ENCODE measurements at places on chromosomes 4 and X. TPM values are rescaled to one million over a fixed set of nuclear protein-coding genes. Genes with fewer than 3 reads are reported as not detected.

- DNase-seq: no peak
Measured at GRCh38 chr4:57220172-57220571, 110.0 kb upstream of the IGFBP7 start.

IL21 gene
- total RNA-seq: not detected

DNA sequence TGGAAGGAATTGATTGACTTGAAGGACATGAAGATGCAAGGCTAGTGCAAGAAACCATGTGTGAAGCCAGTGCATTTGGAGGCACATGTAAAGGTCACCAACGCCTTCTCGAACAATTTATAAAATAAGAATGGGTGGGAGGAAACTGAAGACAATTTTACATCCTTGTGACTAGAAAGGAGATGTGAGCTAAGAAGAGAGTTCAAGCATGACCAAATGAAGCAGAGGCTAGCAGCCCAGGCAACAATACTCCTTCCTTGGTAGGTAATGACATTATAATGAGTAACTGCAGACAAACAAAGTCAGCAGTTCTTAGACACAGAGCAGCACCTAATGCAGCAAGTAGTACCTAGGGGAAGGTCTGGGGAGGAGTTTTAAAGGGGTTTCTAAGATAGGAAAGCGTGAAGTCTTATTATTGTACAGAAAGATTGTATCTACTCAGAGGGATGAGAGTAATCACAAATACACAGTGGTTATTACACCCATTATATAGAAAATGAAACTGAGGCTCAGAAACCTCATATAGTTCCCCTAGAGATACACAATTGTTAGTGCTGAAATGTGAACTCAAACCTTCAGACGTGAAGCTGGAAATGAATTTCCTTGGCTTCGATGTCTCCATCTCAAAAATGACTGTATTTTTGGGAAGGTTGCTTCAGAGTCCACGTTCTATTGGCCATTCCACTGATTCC is 56.1 kb downstream of the ATXN3L start:
- DNase-seq: no peak

DNA sequence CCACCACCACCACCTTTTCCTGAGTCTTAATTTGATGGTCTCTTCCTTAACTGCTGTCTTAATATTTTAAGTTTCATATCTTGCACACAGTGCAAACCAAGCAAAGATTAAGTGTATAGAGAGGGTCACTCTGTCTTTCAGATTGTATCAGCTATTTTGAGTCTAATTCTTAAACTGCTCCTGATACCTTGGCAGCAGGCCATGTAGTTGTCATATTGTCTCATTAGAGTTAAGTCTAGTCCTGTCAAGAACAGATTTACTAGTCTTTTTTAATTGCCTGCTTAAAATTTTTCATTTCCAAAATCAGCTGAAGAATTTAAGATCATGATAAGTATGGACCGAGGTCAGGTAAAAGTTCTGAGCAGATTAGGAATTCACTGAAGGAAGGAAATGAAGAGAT is 51.5 kb downstream of the FHIP1A start:
- no peak for DNase-seq

- no peak for DNase-seq
Measured at GRCh38 chrX:145844886-145845285, 27.3 kb downstream of the SLITRK2 start.

GRCh38 chrX:57596109-57596508 is 4.3 kb downstream of the ZXDB start:
- DNase-seq: no peak

DNA sequence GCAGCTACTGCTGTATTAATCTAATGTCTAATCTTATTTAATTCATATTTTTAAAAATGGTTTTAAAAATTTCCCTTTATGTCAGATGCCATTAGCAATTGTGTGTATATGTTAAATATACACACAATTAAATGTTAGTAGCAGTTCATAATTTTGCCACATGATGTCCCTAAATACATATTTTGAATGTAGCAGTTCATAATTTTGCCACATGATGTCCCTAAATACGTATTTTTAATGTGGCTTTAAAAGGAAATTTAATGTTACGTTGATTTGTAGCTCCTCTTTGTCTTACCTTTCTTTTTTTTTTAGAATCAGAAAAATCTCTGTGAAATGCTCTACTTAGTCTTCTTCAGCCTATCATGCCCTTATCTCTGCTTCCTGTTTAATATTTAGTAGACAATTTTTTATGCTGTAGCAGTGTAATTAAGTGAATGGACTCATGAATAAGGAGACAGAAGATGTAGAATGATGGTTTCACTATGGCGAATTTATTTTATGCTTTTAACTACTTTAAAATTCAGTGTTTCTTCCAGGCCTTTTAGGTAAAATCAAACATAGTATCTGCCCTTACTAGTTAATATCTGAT is 26.1 kb downstream of the RBM46 start:
- DNase-seq: no peak

- no peak for DNase-seq
Measured at GRCh38 chrX:41718481-41719235, 5.3 kb upstream of the GPR82 start.

GRCh38 chr4:144507311-144508101 is 138.4 kb upstream of the HHIP start:
- DNase-seq: no peak

DNA sequence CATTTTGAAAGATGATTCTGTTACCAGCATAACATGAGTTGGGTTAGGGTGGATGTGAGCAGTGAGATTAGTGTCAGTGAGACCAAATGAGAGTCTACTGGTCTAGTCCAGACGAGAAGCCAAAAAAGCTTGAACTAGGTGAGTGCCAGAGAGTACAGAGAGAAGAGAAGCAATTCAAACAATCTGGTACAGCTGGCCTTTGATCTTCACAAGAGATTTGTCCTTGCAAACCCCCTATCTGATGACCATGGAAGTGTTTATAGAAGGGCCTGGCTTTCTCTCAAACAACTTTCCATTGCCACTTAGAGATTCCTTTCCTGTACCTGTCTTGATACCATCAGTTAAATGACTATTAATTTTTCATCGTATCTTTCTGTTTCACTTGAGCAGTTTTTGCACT is 128.5 kb downstream of the PPA2 start:
- DNase-seq: no peak

GRCh38 chr4:65738134-65738533 is 67.8 kb upstream of the EPHA5 start:
- DNase-seq: no peak

COX7B2 gene
- not detected for total RNA-seq

KLHL13 gene
- 10.9 TPM for total RNA-seq

DNA sequence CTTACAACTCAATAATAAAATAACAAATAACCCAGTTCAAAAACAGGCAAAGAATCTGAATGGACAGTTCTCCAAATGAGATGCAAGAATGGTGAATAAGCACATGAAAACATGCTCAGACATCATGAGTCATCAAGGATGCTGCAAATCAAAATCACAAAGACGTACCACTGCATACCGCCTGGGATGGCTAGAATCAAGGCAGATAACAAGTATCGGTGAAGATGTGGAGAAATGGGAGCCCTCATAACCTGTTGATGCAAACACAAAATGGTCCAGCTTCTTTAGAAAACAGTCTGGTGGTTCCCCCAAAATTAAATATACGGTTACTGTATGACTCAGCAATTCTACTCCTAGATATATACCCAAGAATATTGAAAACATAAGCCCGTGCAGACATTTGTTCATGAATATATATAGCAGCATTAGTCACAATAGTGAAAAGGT is 32.5 kb downstream of the AKAP4 start:
- no peak for DNase-seq

- DNase-seq: peak; percentile 68
Measured at GRCh38 chr4:673349-674091, 556 bp downstream of the ATP5ME start.

DNA sequence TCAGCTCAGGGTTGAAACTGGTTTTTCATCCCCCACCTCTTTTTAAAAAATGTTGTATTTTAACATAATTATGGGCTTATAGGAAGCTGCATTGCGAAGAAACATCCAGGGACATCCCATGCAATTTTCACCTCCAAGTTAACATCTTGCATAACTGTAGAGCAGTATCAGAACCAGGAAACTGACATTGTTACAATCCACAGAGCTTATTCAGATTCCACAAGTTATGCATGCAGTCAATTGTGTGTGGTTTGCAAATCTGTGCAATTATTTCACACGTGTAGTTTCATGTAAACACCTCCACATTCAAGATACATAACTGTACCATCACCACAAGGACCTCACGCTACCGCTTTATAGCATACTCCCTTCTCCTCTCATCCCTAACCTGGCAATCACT is 97.5 kb upstream of the GATB start:
- DNase-seq: no peak

GRCh38 chr4:140351093-140352075 is 22.1 kb upstream of the SCOC start:
- DNase-seq: no peak

CXCL6 gene
- total RNA-seq: not detected

STPG2 gene
- 0.39 TPM for total RNA-seq

DNA sequence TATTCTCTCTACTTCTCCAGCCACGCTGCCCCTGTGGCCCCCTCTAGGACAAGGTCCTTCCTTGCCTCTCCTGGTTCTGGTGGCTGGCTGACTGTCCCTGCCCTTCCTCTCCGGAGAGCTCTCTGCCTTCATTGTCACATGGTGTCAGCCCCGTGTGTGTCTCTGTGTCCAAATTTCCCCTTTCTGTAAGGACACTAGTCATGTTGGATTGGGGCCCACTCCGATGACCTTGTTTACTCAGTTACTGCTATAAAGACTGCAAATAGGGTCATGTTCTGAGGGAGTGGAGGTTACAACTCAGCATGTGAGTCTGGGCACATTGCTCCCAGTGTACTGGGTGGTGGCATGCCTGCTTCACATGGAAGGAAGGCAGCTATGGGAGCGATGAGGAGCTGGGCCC is 129.5 kb upstream of the PSAPL1 start:
- peak; percentile 16 for DNase-seq

DNA sequence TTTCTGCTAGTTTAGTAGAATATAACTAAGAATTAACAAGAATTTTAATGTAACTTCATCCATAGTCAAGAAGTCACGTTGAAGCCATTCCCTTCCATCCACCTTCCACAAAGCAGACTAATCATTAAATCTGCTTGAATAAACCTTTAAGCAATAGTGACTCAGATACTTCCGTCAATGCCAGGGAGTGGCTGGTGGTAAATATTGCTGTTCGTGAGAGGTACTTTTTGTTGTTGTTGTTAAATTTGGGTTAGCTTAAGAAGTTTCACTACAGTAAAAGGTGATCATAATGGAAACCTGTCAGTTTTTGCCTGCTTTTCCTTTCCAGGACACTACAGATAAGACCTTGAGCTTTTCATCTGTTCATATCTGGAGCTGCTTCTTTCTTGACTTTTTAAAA is 316.3 kb downstream of the TMA16 start:
- DNase-seq: no peak

DNA sequence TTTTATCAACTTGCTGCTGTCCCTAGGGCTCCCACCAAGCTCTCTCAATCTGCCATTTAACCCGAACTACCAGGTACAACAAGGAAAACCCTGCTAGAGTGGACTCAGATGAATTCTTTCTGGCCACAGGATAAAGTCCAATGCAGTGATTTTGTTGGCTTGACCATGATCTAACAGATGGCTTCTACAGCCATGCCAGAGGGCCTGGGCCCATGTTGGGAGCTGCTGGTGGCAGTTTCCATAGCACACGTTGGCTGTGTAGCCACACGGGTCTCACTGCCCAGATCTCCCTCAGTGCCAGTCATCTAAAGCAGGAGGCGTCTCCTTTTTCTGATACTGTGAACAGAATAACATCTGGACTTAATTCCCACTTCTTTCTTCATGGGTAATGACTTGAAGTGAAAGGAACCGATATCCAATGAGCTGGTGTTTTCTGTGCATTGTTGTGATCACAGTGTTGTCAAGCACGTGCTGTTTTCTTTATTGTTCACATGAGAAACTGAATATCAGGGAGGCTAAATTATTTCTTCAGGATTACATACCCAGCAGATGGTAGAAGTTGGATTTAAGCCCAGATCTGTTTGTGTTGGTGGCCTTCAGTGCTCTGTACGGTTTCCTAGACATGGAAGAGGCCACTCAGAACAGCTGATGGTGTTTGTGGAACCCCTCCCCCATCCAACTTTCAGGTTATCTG is 85.2 kb upstream of the CLCN4 start:
- no peak for DNase-seq

GRCh38 chrX:108068121-108068520 is 23.2 kb downstream of the PSMD10 start:
- no peak for DNase-seq

USP26 gene
- total RNA-seq: not detected

TENM3 gene
- total RNA-seq: 1.5 TPM

CLIC2 gene
- 8.5 TPM for total RNA-seq

DNA sequence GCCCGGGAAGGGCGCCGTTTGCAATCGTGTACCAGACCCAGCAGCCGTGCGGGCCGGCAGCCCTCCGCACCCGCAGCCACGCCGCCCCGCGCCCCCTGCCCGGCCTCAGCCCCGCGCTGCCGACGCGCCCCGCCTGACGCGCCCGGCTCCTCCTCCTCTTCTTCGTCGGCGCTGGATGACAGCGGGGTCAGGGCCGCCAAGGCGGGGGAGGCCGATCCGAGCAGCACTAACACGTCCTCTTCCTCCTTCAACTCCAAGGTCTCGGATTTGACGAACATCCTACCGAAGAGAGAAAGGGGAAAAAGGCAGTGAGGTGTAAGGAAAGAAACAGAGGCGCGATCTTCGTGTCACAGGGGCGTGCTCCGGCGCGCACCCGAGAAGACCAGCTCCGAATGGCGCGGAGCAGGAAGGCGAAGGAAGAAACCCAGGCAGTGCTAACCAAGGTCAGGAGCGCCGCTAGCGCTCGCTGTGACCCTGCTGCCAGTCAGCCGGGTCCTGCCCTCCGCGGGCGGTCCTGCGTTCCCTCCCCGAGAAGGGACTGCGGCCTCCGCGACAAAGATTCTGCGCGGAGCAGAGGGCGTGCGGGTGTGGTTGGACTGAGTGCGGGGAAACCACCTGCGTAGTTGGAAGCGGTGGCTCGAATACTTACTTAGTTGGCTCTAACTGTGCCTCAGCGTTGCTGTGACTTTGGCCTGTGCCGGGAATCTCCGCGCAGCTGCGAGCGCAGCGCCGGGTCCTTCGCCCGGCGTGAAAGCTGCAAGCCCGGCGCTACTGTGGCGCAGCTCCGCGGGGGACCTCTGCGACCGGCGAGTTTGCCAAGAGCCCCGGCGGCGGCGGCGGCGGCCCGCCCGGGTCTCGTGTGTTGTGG is 548 bp downstream of the NEUROG2 start:
- no peak for DNase-seq

RNF150 gene
- total RNA-seq: 86.1 TPM

DNA sequence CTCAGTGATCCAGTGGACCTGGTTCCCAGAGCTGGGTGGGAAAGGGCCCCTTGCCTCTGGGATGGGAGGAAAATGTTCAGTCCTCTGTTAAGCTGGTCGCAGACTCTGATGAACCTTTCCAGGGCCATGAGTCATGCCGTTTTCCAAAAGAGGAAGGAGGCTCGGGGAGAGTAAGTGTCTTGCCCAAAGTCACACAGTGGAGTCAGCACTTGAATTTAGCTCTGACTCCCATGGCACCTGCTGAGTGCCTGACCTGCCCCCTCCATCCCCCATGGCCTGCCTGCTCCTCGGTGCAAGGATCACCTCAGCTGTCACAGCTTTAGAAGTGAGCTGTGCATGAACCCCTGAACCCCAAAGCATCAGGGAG is 14.0 kb upstream of the KIAA0232 start:
- DNase-seq: no peak

VEGFD gene
- 4.8 TPM for total RNA-seq
